ENCODE measurements at places on chromosomes 1 and 21.

DNA sequence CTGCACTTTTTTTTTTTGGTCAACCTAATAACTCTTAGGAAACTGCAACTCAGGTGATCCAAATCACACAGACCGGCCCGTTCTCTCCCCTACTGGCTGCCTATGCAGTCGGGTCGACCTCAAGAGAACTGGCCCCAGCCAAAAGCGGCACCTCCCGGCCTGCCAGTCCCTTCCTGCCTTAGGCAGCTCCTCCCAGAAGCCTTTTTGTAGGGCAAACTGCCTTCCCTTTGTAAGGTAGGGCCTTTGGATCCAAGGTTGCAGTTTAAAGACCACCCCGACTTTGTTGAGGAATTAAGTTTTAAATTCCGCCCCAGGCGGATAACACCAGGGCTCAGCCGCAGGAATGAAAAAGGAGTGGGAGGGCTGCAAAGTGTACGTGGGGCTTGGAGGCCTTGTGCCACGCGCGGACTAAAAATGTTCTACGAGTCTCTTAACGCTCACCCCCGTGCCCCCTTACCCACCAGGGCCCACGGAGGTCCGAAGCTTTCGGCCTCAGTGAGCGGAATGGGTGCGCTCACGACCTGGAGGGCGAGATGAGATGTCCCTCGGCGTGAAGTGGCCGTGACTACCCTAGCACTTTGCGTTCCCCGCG lies 642 bp upstream of the ST3GAL3 start:
- no peak for DNase-seq

- no peak for DNase-seq
Observed at GRCh38 chr1:50369830-50370229, 53.4 kb downstream of the DMRTA2 start.

DNA sequence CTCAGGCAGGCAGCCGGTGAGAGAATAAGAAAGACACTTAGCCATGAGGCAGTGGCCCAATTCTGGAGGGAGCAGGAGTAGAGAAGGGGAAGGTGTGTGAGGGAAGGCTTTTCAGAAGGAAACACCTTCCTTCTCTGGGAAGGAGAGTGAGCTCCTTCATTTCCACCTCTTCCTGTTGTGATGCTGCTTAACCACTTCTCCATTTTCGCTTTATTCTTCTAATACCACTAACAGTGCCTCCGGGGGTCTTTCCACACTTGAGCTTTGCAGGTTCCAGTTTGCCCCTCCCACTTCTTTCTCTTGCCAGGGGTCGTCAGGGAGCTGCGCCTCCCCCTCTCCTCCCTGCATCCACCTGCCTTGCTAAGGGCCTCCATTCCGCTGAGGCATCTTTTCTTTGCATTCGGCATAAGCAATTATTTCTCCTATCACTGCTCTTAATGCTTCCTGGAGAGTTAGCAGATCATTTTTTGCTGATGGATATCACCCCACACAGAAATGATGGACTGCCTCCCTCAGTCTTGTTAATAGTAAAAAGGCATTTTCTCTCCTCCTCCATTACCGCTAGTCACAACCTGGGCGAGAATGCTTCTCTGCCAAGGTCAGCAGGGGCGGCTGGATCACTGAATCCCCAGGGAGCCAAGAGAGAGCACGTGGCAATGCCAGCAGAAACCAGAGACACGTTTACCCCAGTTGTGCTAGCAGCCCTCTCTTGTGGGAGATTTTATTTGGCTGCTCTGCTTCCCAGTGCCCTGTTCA lies 74.8 kb downstream of the ELAVL4 start:
- no peak for DNase-seq

DNA sequence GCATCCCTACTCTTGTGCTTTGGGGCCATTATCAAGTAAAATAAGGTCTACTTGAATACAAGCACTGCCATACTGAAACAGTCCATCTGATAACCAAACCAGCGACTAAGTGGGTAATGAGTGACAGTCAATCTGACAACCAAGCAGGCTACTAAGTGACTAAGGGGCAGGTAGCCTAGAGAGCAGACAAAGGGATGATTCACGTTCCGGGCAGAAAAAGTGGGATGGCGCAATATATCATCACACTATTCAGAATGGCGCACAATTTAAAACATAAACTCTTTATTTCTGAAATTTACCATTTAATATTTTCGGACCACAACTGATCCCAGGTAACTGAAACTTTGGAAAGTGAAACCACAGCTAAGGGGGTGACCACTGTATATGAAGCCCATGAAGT lies 17.7 kb downstream of the NGF start:
- DNase-seq, result no peak

GRCh38 chr1:161244888-161245287 lies 6.9 kb upstream of the NR1I3 start:
- DNase-seq, result no peak

GRCh38 chr1:244460197-244460596 lies 876 bp upstream of the CATSPERE start:
- DNase-seq, result no peak
